ENCODE measurements at places on chromosomes 2 and 18.

- no peak for DNase-seq
These were observed 17.1 kb upstream of the ANKRD62 start for GRCh38 chr18:12076424-12077140.

DNA sequence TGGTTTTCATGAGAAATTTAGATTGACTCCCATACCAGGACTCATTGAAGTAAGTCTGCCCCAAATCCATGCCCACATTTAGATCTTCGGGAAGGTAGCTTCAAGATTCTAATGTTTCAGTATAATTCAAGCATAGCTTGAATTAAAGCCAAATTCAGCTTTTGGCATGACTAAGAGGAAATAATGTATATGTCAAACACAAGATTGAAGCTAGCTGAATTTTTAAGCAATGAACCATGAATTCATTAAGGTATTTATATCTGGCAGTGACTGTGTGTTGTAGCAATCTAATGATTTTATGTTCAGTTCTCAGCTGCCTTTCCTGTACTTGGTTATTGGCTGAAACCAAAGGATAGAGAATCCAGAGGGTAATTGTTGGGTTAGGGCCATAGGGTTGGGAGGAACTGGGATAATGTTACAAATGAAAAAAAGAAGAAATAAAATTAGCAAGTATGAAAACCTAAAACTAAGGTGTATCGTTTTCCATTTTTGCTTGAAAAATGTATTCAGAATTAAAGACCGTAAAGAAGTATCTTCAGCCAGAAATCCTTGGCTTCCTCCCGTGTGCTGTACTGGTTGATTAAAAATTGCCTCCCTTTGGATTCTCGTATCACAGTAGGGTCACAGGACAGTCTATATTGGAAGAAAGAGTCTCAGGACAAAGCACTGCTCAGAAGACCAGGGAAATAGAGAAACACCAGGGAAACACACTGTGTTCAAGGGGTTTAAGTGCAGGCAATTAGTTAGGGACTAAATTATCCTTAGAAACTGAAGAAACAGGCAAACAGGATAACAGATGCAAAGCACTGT is 119.0 kb upstream of the FN1 start:
- no peak for DNase-seq

- no peak for DNase-seq
These were observed 376.6 kb downstream of the HRH4 start for GRCh38 chr18:24837066-24837465.

DNA sequence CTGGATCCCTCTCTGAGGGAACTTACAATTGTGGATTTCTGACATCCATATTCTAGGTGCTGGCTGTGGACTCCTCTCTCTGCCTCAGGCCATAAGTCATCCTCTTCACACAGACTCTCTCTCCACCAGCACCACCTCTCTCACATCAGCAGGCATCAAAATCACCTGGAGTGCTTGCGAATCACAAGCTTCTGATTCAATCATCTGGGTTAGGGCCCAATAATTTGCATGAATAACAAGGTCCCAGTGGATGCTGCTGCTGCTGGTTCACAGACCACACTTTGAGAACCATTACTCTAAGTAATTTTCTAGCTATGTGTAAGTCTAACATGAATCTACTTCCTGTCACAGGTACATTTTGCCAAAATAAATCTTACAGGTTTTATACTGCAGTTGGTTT is 214.9 kb downstream of the DSEL start:
- DNase-seq: no peak

DNA sequence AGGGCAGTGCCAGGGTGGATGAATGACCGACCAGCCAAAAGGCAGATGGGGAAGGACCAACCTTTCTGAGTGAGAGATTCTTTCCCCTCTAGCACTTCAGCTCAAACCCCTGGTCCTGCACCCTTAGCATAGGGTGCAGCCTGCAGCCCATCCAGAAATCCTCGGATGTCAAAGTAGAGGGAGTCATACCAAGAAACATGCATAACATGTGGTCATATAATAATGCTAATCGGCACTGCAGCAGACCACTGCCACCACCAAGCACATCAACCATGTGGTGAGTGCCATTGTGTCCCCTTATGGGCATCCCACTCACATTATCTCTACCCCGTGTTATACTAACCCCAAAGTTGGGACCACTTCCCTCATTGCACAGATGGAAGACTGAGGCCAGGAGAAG is 17.7 kb downstream of the ATOH8 start:
- no peak for DNase-seq

- DNase-seq: no peak
These were observed 715.5 kb downstream of the CNTNAP5 start for GRCh38 chr2:124740636-124741035.

DNA sequence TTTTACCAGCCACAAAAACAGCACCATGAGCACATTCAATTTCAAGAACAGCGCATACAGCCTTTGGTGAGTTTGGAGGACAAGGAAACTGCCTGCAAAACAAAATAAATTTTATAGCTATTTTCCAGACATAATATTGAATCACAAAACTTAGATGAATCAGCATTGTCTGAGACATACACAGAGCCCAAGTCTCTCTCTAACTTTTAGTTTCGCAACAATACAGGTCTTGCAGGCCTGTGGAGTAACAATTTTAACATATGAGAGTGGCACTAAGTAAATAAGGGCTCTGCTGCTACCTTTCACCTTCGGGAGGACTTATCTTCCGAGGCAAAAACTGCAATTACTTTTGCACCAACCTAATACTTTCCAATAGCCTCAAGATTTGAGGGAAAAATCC is 56.1 kb upstream of the PEX13 start:
- no peak for DNase-seq

DNA sequence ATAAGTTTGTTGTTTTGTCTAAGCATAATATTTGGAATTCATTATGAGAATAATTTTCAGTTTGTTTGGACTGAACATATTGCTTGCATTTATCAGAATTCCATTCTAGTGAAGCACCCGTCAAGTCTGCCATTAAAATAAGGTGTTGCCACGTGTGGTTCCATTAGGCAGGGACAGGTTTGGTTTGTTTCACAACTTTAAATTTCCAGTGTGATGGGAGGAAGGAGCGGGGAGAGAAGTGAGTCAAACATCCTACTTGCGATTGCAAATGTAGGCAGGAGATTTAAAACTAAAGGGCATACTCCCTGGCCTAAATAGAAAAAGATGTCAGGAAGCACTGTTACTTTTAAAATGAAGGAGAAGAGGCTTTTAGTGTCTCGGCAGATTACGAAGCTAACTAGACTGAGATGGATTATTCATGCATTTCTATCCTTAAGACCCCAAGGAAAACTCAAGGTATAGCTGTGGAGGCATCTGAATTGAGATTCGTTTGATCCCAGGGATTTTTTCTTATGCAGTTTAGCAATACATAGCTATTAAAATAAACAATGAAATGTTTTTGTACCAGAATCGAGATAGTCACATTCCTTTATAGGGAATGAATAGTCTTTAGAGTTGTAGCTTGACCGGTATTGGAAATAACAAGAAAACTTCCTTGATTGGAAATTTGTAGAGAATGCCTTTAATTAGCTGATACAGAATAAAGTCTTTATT is 19.8 kb downstream of the GRHL1 start:
- no peak for DNase-seq

DNA sequence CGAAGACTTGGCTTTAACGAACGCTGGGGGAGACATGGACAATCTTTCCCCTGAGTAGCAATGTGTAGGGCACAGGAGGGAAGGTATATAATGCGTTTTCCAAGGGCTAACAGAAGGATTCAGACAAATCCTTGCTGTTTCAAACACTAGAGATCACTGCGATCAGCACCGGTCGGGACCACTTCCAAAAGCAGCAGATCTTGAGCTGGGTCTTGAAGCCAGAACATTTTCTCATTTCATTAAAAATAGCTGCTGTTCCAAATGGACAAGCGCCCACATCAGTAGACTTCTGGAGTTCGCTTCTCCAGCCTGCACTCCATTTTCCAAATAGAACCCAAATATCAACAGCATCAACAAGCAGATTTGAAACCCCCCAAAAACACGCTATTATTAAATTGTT is 65.1 kb upstream of the MAPRE2 start:
- no peak for DNase-seq

GRCh38 chr18:38297910-38298309 is 732.3 kb upstream of the CELF4 start:
- DNase-seq: no peak

Measured in NCI-H1417 treated with DMSO at 0.1 percent for 48 hours (cell line).